ENCODE measurements at places on chromosomes 4 and X.

DNA sequence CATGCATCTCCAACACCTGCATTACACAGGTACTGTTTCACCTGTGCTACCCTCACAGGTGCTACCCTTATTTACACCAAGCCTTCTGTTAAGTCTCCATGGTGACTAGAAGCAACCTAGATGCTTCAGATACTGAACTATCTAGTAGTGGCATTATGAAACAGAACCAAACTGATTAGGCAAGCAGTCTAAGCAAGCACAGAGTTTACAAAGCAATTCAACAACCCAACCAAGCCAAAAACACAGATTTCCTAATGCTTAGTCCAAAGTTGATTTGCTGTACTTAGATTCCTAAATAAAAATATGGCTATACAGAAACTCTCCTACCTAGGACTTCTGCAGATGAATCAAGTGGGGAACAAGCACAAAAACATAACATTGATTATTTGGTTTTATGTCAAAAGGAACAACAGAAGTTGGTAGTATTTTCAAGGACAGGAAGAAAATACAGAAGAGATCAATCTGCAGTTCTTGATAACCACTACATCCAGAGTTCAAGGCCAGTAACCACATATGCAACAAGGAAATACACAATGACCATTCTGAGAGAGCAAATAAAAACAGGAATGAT, 3.2 kb downstream of the TAPT1 start:
- DNase-seq = no peak

DNA sequence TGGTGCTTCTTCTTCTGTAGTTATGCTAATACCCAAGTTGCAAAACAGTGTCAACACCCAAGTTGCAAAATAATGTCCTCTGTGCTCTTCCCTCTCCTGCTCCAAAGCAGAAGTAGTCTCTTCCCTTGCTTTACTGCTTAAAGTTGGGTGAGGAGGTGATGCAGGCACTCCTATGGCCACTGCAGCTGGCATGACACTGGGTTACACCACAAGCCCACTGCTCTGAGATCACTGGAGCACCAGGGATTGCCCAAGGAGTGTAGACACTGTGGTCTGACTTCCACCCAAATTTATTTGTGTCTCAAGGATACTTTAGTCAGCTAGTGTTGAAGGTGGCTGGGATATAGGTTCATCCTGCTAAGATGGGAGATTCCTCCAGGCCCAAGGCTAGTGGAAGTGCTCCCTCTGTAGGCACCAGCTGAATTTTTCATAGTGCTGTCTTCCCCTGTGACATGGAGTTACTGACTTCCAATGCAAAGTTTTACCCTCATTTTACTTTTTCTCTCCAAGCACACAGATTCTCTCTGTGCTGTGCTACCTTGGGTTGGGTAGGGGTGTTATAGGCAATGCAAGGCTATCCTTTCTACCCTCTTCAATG, 196.2 kb upstream of the TENT5D start:
- DNase-seq = no peak

DNA sequence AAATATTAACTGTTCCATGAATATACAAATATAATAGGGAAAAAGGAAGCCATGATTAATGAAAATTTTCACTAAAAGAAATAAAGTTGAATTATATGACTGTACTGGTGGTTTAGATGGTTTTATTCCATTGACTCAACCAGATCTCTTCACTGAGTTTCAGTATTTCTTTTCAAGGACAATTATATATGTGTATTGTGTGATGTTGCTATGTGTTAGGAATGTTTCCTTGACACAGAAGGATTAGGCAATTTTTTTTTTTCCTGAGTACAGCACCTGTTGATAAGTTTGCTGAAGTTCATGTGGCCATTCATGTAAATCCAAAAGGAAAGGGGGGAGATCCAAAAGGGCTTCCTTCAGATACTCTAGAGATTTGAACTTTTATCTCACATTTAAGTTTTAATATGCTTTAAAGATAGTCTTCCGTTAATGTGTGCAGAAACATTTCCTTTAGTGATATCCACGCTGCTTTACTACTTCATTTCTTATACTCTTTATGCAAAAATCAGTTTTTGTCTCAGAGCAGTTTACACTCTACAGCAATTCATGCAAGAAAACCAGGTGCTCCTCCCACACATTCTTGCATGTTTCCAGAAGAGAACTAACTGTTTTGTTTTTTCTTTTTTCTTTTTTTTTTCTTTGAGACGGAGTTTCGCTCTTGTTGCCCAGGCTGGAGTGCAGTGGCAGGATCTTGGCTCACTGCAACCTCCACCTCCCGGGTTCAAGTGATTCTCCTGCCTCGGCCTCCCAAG, 249.1 kb downstream of the RPA4 start:
- DNase-seq = peak; percentile 18

GRCh38 chrX:57752866-57753265, 72.8 kb upstream of the NLRP2B start:
- DNase-seq = no peak

GRCh38 chr4:47017081-47017480, 14.3 kb upstream of the GABRB1 start:
- no peak for DNase-seq

- DNase-seq = no peak
These were observed 60.2 kb upstream of the PNPLA4 start for GRCh38 chrX:7987160-7988012.

DNA sequence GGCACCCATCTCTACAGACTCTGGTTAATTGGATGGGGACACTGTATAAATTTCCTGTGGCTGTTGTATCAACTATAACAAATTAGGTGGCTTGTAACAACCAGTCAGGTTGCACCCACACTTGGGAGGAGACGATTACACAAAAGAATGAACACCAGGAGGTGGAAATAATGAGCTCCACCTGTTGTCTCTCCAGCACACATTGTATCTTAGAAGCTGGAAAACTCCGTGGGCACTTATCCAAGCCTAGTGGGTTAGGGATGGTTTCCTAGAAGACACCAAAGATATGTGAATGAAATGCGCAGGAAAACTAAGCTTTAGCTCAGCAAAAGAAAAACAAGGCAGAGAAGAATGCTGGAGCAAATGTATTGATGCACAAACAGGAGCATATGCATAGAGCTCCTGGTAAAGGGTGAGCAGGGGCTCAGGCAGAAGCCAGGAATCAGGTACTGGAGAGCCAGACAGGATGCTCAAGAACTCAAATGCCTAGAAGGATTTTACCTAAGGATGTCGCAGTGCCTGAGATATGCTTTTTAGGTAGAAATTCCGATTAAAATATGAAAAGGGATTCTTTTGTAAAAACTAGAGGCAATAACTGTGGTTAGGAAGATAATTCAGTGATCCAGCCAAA, 111.7 kb downstream of the GALNTL6 start:
- no peak for DNase-seq

- DNase-seq = no peak
These were observed 867.6 kb upstream of the PCDH7 start for GRCh38 chr4:29852537-29852936.

GRCh38 chrX:45716750-45717149, 516.1 kb upstream of the DIPK2B start:
- no peak for DNase-seq

GRCh38 chr4:158625544-158625943, 46.1 kb downstream of the C4orf46 start:
- DNase-seq = no peak

- no peak for DNase-seq
These were observed 2.7 kb downstream of the TMEM154 start for GRCh38 chr4:152677117-152677516.

- DNase-seq = no peak
These were observed 392.0 kb upstream of the INTU start for GRCh38 chr4:127240764-127241105.

- no peak for DNase-seq
These were observed 11.9 kb upstream of the PDHA1 start for GRCh38 chrX:19331831-19332230.

Data from GM10248 (cell line).